ENCODE measurements at places on chromosomes 11 and 22.

GRCh38 chr11:67670316-67671210 lies 3.9 kb downstream of the ALDH3B2 start:
- DNase-seq = no peak

DNA sequence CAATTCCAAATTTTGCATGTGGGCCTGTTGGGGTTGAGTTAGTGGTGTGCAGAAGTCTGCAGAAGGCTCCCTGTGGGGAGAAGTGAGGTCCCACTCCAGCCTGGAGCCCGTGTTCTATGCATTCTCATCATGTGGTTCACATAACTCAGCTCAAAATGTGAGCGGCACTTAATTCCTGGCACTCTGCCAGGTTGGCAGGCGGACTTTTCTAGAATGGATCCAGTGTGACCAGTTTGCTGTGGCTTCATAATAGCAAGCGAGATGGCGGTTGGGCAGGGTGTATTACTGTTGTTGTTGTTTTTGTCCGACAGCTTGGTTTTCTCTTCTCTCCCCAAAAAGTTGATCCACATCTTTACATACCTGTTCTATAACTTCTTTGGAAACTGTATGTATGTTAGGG lies 146.8 kb upstream of the TTC12 start:
- DNase-seq = peak; percentile 58

DNA sequence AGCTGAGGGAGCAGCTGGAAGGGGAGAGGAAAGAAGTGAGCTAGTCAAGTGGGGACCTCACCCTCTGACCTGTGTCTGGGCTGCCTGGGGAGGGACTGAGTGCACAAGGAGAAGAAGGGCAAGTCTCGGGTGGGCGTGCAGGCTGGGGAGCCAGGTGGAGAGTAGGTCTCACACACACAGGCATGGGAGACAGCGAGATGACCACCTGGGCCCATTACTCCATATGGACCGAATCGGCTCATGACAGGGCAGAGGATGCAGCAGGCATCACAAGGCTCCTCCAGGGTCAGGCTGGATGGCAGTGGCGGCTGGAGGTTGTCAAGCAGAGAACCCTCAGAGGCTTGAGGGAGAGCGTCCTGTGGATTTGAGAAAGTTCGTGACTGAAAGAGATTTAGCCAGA lies 63.5 kb downstream of the CEP164 start:
- no peak for DNase-seq

GRCh38 chr11:122158171-122158570 lies 42.2 kb upstream of the BLID start:
- DNase-seq = no peak

DNA sequence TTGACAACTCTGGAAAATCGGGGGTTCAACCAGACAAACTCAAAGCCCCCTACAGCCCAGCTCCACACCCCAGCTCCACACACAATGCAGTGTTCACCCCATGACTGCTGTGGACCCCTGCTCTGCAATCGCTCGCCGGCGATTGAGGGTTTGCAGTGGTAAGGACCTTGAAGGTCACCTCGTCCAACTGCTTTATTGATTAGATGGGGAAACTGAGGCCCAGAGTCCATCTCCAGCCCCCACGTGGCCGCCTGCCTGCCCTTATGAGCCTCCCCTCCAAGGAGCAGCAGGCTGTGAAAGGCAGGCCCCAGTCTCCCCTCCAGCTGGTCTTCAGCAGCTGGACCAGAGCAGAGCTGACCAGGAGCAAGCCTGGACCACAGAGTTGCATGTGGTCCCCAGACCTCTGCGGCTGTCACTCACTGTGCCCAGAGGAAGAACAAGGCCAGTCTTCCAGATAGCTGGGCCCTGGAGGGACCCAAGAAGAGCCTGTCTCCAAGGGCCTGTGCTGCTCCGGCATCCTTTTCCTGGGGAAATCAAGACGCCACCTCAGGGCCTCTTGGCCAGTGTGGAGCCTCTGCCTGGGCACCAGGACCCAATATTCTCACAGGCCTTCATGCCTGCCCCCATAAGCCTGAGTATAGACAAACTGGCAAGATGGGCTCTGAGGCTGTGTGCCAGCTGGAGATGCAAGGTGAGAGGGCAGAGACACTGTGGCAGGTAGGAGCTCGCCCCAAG lies 8.8 kb upstream of the LINC01488 start:
- no peak for DNase-seq

DNA sequence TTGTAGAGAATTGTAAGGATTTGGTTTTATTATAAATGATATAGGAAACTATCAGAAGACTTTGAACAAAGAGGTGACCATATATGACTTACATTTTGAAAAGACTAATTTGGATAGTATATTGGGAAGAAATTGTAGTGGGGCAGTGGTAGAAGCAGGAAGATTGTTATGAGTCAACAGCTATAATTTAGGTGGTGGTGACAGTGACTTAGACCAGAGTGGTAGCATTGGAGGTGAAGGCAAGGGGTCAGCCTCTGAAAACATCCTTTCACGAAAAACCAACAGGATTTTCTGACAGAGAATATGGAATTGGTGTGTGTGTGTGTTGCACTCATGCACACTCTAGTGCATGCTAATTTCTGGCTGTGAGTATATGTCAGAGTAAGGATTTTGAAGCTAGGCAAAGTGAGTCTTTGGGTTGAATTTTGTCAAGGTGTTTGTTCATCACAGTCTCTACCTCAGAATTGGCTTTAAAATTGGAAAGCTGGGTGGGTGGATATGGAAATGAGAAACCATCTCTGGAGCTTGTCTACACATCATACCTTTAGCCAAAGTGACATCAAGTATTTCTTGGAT lies 8.2 kb upstream of the HBE1 start:
- no peak for DNase-seq

- no peak for DNase-seq
Observed at GRCh38 chr11:11247086-11247485, 106.0 kb downstream of the CSNK2A3 start.

DNA sequence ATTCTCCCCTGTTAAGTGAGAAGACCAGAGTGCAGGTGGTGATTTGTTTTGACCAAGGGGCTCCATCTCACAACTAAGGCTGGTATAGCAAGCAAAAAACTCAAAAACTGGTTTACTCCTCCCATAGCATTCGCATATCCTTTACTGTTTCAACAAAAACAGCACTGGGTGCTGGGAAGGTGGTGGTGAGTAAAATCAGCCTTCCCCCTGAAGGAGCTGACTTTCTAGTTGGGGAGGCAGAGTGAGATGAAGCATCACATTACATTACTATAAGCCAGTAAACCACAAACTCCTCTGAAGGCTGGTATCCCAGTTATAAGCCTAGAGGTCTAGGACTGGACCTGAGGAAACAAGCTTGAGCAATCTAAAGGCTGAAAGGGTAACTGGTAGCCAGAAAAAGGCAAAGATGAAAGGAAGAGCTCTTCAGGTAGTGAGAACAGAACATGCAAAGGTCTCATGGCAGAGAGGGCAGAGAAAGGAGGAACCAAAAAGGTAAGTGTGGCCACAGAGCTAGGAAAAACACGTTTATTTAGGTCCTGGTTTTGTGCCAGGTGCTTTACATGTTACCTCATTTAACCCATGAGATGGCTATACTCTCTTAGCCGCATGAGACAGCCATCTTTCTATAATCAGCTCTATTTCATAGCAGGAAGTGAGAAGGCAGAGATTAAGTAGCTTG lies 22.3 kb downstream of the TMEM123 start:
- peak; percentile 24 for DNase-seq

GRCh38 chr11:125342281-125342930 lies 153.7 kb downstream of the FEZ1 start:
- DNase-seq = no peak

DNA sequence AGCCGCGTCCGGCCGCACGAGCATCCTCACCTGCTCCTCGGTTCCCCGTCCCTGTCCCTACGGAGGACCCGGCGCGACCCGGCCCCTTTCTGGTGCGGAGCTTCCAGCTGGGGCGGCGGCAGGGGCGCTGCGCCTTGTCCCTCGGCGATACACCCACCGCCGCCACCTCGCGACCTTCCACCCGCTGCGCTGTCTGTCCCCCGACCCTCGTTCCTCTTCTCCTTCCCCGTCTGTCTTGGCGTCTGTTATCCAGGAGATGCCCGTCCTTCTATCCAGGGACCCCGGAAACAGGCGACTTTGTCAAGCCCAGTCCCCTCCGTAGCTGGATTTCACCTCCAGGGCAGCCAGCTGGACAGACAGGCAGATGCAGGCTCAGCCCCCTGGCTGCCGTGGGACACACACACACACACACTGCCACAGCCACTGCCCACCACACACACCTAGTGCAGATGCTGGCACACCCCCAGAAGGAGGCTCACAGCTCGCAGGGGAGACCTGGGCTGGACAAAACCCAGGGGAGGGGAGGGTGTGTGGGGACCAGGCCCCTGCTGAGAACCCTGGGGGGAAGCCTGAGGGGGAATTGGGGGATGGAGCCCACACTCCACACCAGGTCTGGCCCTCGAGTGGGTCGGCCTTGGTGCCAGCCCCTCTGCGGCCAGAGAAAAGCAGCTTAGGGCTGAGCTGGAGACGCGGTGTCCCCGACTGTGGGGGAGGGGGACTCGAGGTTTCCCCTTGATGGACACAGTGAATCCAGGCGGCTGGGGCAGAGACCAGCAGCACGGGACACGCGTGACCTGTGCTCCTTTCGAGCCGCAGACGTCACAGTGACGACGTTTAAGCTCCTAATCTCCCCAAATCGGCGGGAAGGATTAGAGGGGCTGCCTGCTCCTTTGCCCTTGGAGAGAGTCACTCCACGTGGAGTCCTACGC lies 788 bp downstream of the DRD4 start:
- DNase-seq = no peak

DNA sequence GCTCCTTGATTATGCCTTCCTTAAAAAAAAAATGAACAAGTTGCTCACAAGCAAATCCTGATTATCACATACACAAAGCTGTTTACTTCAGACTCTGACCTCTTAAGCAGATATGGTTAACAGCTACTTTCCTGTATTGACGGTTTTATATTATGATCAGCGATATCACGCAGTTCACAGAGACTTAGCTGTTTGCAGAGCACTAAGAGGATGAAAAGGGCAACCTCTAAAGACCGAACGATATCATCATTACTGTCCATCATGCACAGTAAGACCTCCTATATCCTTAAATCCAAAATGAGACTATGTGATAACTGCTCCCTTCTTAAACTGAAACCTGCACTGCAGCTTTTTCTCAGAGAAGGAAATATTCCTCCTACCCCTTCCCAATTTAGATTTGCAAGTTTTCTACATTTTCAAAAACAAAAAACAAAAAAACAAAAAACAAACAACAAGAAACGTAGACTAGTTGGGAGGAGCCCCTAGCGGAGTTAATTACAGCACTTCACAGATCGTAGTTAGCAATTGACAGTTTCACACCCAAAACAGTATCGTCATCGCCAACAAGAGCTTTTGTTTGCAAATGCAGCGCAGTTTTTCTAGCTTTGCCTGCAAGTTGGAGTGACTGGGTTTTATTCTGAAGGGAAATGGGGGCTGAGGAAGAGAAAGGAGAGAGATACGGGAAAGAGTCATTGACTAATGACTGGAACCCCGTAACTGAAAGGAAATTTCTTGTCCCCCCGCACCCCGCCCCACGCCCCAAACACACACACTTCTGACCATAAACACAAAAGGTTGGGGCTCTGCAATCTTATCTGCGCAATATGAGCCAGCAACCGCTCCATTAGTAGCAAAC lies 1.2 kb downstream of the DDX6 start:
- peak; percentile 66 for DNase-seq

DNA sequence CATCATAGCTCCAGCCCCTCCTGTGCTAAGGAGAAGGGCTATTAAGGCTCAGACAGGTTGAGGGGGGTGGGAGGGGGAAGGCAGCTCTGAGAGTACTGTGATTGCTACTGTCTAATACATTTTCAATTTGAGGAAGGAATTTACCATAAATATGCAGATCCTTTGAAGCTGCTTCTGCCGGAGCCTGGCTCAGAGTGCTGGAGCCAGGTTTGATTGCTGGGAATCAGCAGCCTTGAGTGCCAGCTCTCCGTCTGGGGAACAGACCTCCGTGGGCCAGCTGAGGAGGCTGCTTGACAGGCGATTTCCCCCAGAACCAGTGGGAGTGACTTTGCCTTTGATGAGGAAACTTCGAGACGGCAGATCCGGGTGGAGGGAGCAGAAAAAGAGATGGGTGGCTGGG lies 141.7 kb upstream of the TBCEL start:
- DNase-seq = no peak

DNA sequence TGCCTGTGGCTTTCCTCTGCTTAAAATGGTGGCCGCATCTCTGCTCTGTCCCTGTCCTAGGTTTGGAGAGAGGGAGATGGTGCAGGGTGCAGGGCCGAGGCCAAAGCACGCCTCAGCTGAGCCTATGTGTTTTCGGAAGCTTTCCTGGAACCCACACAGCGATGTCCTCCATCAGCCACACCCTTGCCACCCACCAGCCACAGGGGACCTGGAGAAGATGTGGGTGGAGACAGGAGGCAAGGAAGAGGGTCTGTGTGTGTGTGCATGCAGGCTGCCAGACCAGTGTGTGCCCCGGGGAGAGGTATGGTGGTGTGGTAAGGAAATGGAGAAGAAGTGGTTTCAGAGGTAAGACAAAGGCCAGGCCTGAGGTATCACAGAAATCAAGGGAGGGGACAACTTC lies 155.7 kb downstream of the TBC1D22A start:
- DNase-seq = no peak

- DNase-seq = no peak
Observed at GRCh38 chr22:24115247-24116207, 65.8 kb upstream of the SUSD2 start.

GRCh38 chr22:49701380-49702067 lies 126.1 kb downstream of the BRD1 start:
- no peak for DNase-seq

- peak; percentile 16 for DNase-seq
Observed at GRCh38 chr22:49532869-49533802, 294.5 kb downstream of the BRD1 start.

- no peak for DNase-seq
Observed at GRCh38 chr22:21881841-21882753, 14.7 kb upstream of the MAPK1 start.

DNA sequence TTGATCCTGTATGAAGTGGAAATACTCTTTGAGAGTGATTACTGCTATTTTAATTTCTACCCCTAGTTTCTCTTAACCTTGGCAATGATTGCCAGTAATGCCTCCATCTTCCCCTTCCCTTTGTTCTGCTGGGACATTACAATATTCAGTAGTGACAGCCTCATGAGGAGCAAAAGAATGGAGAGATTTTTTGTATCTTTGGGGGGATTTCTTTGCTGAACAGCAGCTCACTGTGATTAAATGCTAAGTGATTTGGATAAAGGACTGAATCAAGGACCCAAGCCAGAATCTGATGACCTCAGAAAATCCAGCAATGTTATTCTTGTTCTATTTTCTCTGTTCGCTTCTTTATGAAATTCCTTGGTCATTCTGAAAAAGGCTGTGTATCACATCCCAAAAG lies 7.0 kb upstream of the SLC1A2 start:
- no peak for DNase-seq

DNA sequence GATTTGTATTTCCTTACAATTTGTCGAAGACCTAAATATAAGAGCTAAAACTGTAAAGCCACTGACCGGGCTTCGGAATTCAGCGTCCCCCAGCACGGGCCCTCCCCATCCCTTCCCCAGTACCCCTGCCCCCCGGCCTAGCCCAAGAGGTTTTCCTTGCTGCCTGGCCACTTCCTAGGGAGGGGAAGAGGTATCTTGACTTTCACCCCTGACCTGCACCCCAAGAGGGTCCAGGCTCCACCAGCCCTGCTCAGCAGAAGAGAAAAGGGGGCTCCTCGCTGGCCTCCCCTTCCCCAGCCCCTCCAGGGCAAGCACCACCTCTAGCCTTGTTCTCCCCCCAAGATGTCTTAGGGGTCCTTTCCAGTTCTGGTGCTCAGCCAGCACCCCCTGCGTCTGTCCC lies 26.1 kb upstream of the CARS1 start:
- DNase-seq = no peak

- no peak for DNase-seq
Observed at GRCh38 chr11:89358761-89359160, 132.4 kb downstream of the NOX4 start.
